ENCODE measurements at places on chromosomes 6 and 20.

- no peak for DNase-seq
Observed at GRCh38 chr20:37363221-37364012, 17.5 kb downstream of the SRC start.

DNA sequence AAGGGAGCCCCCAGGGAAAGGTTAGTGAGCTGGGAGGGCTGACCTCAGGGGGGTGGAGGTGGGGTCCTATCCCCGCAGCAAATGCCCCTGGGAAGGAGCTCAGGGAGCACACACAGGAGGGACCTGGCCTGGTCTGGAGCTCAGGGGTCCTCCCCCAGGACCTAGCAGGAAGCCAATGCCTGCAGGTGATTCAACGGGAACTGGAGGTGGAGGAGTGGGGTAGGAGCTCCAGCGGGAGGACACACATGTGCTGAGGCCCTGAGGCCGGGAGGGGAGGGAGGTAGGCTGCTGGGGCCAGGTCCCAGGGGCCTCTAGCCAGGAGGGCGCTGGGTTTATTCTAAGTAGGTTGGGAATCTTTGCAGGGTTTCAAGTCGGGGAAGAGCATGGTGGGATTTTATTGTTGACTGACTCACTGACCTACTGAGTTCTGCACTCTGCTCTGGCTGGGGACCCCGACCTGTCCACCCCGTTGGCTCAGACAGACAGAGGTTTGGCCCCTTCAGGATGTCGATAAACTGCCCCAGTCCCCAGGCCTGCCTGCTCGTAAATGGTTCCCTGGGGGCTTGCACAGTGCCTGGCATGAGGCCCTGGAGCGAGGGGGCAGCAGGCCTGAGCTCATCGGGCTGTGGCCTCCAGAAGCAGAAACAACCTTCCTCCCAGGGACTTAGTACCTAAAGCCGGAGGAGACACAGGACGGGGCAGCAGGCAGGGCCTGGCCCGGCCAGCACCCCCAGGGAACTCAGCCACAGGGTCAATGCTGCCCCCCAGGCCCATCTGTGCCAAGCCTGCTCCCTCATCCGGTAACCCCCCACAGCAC, 62.3 kb downstream of the RIPOR3 start:
- DNase-seq: no peak

GRCh38 chr6:36422714-36423100, 19.9 kb downstream of the PXT1 start:
- no peak for DNase-seq

- DNase-seq: no peak
Observed at GRCh38 chr20:6122873-6123648, at the start of gene FERMT1. Gene FERMT1, minus strand, starts transcription at chr20:6123030. Its CDS starts 3,476 bp downstream, at chr20:6119554.

- DNase-seq: no peak
Observed at GRCh38 chr6:31676322-31676903, 4.5 kb downstream of the LY6G5C start.

DNA sequence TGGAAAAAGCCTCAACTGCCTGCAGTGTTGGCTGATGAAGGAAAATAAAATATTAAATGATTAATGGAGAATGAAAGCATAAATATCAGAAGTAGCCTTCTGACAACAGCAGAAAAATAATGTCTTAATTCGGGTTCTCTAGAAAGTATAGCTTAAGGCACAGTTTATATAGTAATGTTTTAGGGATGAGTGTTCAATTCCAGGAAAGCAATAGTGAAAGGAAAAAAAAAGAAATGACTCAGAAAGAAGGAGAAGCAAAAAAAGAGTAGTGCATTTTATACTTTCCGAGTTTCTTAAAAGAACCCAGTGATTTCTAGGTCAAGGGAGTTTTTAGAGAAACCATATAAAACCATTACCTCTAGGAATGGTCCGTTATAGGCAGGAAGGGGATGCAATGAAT, 137.3 kb downstream of the HTR1B start:
- DNase-seq: no peak

DNA sequence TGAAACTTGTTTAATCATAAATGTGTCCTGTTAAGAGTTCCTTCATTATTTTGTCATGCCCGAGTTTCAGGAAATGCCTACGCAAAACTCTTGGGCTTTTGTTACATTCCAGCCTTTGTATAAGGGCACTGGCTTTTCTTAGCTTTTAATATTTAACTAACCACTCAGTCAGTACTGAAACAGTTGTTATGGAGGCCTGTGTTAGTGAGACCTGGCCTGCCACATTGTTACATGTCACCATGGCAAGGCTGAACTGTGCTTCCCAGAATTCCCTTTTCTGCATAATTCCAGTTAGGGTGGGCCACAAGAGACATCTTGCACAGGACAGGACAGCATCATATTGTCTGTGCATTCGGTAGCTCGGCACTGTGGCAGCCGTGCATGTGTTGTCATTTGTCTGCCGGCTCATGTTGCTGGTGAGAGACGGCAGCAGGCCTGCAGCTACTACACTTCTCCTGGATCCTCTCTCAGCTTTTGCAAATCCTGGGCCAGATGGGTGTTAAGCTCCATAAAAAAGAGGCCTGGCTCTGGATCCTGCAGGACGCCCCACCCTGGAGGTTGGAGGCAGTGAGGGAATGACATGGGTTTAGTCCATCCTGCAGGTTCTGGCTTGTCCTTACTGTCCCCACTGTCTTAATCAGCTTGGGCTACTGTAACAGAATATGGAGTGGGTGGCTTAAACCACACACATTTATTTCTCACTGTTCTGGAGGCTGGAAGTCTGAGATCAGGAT, 128.8 kb upstream of the DTNBP1 start:
- DNase-seq: no peak

DNA sequence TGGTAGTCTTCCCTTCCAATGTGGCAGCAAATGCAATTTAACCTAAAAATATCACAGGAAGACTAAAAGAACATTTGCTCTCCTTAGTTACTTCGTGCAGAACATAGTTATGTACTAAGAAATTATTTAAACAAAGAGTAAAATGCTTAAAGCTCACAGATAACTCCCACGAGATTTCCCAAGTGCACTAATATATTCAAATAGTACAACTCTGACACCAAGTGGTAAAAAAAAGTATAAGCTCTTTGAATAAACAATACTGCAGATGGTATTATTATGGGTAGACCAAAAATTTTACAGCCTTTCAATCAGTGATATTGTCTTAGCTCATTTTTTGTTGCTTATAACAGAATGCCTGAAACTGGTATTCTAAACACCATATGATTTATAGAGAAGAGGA, 52.8 kb upstream of the FILIP1 start:
- no peak for DNase-seq

- DNase-seq: no peak
Observed at GRCh38 chr6:12265296-12265695, 24.9 kb upstream of the EDN1 start.

DNA sequence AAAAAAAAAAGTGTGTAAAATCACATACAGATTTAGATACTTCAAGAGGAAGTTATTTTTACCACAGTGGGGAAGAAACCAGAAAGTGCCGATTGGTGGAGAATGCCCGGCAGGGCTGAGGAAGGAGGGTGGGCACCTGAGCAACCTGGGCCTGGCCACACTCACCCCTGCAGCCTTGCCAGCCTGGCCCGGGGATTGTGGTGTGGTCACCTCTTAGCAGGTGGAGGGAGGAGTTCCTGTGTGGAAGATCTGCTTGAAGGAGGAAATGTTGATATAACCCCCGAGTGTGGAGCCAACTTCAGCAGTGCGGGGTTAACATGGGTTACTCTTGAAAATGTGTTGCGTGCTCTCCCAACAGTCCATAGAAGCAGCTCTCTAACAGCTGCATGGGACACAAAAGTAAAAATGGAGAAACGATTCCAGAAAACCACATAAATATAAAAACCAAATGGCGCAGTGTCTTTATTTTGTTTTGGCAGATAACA, 14.7 kb downstream of the UST start:
- no peak for DNase-seq

- DNase-seq: no peak
Observed at GRCh38 chr6:42745083-42745639, 742 bp downstream of the TBCC start.

All from stimulated activated CD8-positive, alpha-beta memory T cell treated with anti-CD3 and anti-CD28 coated beads, Interleukin-4, amount 100 ng/mL, for 1 hour (primary cell).